ENCODE measurements at places on chromosomes 12 and 14.

DNA sequence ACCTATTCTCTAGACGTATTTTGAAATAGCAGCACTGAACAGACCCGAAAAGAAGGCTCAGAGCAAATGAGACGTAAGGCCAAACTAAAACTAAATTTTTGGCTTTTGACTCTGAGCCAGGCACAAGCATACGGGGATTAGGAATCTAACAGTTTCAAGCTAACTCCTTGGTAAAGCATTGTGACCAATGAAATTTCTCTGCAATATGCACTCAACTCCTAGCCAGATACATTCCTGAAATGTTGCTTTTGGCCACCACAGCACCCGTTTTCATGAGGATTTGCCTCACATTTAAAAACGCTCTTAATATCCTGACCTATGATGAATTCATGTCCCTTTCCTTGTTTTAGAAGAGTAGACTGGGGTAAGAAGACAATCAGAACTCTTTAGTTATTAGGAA is 53.1 kb upstream of the NPFF start:
- DNase-seq = no peak

GRCh38 chr12:40224439-40225291 is at the start of gene LRRK2:
Gene LRRK2 (plus strand): TSS chr12:40224997. CDS start chr12:40225132, 135 bp downstream.
- DNase-seq = peak; percentile 73

DNA sequence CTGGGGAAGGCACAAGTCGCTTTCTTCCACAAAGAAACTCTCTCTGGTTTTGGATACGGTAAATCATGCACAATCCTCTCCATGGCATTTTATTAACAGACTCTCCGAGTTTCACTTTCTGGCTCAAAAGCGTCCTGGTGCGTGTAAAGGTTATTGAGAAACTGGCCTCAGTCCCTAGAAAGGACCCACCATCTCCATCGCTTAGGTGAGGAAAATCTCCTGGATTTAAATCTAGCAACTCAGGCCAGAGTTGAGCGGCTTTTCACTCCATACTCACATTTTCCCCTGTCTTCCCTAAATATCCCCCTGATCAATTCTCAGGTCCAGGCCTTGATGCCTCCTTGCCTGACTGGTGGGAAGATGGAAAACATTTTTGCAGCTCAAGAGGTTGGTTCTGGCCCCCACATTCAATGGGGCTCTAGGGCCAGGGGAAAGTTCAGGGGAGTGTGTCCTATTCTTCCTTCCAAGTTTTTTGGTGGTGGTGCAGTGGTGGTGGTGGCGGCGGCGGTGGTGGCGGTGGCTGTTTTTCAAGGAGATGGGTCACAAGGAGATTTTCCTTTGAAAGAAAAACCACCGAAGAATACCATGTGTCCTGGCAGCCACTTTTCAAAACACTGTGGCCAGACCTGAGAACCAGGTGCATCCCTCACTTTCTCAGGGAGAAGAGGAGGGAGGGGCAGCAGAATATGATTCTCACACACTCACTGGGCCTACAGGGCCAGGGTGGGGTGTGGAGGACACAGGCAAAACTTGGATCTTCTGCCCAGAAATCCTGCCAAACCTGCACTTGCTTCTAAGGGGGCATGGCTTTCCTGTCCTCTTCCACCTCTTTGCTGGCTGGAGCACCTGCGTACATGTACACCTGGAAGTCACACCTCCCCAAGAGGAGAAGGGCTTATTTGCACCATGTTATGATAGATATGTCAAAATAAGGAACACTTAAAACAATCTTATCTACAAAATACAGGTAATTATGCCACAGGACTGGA is 46.7 kb upstream of the PNMA1 start:
- DNase-seq = no peak

- DNase-seq = no peak
Observed at GRCh38 chr14:99687284-99688209, 3.4 kb downstream of the CYP46A1 start.

GRCh38 chr12:6534695-6534944 is 303 bp downstream of the GAPDH start:
- DNase-seq = no peak
